Fibroblast of skin of left quadriceps (primary cell): ENCODE measurements at places on chromosomes 4 and X.

DNA sequence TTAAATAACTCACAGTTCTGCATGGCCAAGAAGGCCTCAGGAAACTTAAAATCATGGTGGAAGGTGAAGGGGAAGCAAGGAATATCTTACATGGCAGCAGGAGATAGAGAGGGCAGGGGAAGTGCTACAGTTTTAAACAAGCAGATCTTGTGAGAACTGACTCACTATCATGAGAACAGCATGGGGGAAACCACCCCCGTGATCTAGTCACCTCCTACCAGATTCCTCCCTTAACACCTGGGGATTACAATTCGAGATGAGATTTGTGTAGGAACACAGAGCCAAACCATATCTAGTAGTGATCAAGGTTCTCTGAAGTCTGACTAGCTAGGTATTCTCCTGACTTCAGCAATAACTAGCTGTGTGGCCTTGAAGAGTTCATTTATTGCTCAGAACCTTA, 56.0 kb downstream of the BANK1 start:
- DNase-seq = no peak

DNA sequence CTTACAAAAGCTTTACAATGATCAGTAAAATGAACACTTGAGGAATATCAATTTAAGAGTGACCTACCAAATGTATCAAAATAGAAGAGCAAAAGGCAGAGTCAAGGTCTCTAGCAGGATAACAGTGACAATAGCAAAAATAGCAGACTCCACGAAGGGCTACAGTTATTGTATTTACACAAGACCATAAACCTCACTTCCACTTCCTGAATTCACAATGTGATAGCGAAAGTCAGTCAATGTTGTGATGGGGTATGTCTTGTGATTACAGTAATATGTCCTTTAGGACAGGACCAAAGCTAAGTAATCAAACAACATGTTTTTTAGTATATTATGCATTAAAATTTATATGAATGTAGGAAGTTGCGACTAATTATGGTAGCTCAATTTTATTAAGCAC, 139.6 kb downstream of the IQCM start:
- no peak for DNase-seq

- DNase-seq = no peak
These were observed 22.3 kb upstream of the TMEM150C start for GRCh38 chr4:82583897-82584587.

DNA sequence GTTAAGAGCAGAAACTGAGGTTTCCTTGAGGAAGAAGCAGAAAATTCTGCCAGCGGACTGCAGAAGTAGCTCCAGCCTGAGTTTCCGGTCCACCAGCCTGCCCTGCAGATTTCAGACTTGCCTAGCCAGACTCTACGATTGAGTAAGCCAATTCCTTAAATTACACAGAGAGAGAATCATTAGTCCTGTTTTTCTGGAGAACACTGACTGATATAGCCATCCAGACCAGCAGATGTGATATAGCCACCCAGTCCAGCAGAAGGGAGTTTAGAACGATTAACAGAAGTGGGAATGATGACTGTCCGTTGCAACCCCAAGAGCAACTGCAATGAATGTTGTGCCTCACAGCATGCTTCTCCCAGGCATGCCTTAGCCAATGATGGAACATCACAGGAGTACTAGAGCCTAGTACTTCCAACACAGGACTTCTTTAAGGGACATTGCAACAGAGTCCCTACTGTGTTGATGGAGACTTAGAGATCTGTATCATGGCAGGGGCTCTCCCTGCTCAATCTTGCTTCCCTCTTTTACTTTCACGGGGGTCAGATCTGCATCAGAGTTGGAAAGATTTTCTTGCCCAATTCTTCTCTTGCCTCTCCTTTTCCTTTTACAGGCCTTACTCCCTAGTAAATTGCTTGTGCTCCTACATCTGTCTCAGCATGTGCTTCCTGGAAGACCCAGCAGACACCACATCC, 264.6 kb upstream of the CLNK start:
- no peak for DNase-seq

GRCh38 chrX:80139564-80139963, 125.0 kb downstream of the TBX22 start:
- no peak for DNase-seq
